ENCODE measurements at places on chromosomes 12 and 14.

GRCh38 chr12:2299206-2299605, 246.4 kb downstream of the CACNA1C start:
- DNase-seq: no peak

GRCh38 chr12:82174936-82175335, 183.3 kb downstream of the CCDC59 start:
- DNase-seq: no peak

DNA sequence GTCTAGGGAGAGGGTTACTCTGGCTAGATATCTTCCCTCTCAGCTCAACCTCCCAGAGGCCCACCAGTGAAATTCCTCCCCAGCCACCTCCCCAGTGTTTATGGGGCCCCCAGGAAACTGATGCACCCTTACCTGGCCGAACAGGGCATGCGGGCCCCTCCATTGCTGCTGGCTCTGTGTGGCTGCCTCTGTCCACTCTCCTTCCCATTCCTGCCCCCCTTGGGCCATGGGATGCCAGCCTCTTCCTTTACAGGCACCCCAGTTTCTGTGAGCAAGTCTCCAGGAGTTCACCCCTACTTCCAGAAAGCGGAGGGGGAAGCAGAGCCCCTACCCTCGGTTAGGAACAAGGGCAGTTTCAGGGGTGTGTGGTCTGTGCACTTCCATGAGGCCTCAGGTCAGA, 19.4 kb upstream of the ZDHHC22 start:
- no peak for DNase-seq

- DNase-seq: no peak
Measured at GRCh38 chr12:68749443-68749842, 3.5 kb downstream of the SLC35E3 start.

- DNase-seq: peak; percentile 59
Measured at GRCh38 chr12:129753586-129753985, 150.2 kb downstream of the TMEM132D start.

GRCh38 chr14:72962829-72963312, 36.6 kb downstream of the DCAF4 start:
- DNase-seq: peak; percentile 82

DNA sequence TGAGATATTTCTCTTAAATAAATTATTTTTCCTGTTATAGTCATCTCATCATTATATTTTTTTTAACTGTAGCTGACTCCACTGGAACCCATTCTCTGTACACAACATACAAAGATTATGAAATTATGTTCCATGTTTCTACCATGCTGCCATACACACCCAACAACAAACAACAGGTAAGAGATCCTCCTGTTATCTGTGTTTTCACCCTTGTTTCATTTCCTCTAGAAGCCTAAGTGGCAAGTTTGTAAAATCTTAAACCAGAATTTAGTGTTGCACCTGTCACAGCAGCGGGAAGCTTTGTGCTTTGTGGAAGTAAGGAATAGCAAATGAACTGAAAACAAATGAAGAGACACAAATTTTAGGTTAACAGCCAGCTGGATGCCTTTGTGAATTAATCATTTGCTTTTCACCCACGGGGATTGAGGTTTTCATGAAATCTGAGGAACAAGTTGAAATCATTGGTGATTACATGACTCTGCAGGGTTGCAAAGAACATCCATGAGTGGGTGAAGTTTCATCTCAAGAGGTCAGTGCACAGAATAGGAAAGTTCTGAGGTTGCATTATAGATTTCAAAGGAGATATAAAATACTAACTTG, 273.9 kb upstream of the RGS6 start:
- DNase-seq: peak; percentile 11

DNA sequence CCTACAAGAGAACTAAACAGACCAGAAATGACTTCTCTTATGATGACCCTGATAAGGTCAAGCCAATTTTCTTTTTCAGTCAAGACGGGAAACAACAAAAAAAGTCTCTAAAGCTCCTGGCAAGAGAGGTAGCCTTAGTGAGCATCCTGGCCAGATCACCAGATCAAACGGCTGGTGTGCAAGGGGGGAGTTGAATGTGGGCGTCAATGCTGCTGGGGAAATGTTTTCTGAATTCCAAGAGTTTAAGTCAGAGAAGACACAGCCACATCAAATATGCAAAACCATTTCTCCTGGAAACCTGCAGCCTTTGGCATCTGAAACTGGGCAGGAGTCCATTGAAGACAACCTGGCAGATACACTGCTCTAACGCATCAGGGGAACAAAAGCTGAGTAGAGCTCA, 16.0 kb upstream of the SELPLG start:
- DNase-seq: peak; percentile 92

- no peak for DNase-seq
Measured at GRCh38 chr14:31411218-31411727, 9.1 kb downstream of the HEATR5A start.

DNA sequence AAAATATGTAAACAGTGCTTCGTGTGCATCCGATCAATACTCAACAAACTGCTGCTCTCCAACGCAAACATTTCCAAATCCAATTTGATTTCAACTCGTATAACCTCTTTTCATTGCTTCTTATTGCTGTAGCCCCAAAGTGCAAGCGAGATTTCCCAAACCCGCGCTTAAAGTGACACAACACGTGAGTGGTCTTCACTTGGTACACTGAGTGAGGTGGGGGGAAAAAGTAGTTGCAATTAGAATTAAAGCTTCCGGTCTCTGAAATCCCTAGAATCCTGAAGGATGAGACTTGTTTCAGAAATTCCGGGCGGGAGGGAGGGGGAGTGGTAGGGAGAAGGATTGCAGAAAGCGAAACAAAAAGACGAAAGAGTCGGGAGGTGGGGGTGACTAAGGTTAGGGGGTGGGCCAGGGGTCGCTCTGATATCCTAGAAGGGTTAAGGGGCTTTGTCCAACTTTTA, 387.5 kb downstream of the BCAT1 start:
- peak; percentile 15 for DNase-seq

- DNase-seq: peak; percentile 87
Measured at GRCh38 chr12:109995686-109996482, at the start of gene GIT2. TSS of gene GIT2 (minus strand) at chr12:109996368. CDS start at chr12:109996224, 144 bp downstream.

DNA sequence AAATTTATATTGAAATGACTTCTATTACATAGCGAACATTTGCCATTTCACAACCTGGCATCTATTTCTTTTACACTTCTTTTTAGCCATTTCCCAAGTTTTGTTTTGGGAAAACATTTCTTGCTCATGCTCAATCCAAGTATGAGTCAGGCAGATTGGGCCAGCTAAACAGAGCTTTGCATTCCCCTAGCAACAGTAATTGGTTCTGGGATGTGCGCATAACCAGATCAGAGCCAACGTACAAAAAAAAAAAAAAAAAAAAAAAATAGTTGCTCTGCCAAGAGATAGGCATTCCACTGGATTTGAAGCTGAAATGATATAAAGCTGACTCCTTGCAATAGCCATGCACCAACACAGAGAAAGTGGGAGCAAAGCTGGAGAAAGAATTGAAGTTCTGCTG, 37.5 kb downstream of the PLCZ1 start:
- peak; percentile 84 for DNase-seq

- DNase-seq: no peak
Measured at GRCh38 chr12:92929983-92930382, 888 bp upstream of the EEA1 start.

DNA sequence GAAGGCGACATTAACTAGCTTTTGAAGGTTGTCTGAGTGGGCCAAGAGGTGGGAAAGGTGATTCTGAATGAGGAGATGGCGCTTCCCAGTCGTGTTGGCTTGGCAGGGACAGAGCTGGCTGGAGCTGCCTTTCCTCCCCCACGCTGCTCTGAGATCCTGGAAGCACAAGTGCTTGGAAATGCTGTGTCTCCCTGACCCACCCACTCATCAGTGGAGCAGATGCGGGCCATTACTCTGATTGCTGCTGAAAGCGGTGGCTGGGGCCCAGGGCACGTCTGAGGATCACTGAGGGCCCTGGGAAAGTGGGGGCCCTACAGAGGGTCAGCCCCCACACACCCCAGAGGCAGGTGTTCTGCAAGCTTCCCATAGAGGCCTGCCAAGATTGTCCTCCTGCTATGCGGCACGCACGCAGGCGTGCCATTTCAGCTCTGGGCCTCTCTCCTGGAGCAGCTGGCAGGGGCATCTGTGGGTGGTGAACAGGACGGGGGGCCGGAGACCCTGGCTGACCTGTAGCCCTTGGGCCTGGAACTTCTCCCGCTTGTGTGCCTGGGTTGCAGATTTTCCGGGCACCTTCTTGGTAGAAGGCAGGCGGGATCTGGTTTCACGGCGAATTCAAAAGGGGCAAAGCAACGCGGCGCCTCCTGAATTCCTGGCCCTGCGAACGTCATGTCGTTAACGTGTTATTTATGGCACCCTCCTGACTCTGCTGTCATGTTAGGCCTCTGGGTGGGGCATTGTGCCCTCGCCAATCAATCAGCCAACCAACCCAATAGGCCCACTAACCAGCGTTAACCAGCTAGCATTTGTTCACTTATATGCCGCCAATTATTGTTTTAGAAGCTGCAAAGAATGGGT, 133.8 kb upstream of the TBX3 start:
- DNase-seq: no peak

DNA sequence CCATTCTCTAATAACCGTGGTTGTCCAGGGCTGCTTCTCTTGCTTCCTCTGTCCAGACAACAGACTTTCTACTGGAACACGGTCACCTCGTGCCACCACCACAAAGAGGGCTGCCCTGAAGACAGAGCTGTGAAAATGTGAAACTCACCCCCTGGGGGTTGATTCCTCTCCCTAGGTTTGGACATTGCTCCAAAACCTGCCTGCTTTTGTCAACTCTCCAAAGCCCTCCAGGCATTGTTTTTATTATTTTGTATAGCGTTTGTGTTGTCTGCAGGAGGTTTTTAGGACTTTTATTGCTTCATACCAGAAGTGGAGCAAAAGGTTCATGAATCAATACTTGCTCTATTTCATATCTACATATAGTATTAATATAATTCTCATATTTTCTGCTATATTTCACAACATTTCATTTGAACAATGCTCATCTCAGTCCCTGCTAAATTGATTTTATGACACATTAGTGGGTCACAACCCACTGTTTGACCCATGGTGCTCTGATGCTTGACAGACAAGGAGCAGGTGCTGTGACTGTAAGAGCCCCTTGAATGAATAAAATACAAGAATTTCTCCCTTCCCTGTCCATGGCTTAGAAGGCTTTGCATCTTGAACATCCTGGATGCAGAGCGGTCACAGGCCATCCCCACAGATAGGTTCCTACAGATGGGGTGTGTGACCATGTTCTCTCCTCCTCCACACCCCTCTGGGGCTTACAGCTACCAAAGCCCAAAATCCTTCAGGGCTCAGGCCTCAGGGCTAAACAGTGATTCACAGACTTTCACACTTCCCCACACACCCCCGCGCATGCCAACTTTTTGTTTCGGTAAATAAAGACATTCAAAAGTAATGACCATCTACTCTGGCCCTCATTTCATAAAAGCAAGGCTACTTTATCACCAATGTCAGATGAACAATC, 20.6 kb upstream of the EML1 start:
- DNase-seq: no peak

GRCh38 chr12:28578833-28579252, 388.6 kb downstream of the CCDC91 start:
- DNase-seq: no peak

- no peak for DNase-seq
Measured at GRCh38 chr12:48022180-48022521, 17.9 kb upstream of the COL2A1 start.

DNA sequence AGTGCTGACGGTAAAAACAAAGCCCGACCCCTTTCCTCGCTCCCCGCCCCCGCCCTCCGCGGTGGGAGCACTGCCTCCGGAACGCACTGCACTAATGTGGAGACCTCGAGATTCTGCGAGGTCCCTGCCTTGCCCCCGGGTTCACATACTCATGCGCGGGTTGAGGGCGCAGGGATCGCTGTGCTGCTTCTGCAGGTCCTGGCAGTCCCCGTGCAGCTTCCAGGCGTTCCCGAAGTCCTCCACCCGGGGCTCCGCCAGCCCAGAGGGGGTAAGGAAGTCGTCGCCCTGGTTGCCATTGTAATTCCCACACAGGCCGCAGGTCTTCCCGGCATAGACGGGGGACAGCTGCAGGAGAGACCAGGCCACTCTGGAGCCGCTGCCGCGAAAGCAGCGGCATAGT, 66.8 kb downstream of the VWF start:
- no peak for DNase-seq

DNA sequence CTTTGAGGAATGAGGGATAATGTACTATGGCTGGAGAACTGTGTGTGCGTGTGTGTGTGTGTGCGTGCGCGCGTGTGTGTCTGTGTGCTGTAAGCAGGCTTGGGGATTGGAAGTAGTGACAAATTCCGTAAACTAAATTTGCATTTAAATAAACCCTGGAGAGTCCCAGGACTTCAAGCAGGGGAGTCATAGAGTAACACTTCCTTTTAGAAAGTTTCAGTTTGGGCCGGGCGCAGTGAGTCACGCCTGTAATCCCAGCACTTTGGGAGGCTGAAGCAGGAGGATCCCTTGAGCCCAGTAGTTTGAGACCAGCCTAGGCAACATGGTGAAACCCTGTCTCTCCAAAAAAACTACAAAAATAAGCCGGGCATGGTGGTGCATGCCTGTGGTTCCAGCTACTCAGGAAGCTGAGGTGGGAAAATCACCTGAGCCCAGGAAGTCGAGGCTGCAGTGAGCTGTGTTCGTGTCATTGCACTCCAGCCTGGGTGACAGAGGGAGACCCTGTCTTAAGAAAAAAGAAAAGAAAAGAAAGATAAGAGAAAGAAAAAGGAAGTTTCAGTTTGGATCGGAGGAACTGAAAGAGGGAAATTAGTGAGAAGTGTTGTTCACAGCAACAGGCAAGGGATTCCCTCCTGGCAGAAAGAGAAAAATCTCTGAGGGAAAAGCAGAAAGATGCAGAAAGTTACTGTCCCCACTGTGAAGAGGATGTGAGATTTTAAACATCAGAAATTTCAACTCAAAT, 222.7 kb upstream of the SOX5 start:
- DNase-seq: no peak

DNA sequence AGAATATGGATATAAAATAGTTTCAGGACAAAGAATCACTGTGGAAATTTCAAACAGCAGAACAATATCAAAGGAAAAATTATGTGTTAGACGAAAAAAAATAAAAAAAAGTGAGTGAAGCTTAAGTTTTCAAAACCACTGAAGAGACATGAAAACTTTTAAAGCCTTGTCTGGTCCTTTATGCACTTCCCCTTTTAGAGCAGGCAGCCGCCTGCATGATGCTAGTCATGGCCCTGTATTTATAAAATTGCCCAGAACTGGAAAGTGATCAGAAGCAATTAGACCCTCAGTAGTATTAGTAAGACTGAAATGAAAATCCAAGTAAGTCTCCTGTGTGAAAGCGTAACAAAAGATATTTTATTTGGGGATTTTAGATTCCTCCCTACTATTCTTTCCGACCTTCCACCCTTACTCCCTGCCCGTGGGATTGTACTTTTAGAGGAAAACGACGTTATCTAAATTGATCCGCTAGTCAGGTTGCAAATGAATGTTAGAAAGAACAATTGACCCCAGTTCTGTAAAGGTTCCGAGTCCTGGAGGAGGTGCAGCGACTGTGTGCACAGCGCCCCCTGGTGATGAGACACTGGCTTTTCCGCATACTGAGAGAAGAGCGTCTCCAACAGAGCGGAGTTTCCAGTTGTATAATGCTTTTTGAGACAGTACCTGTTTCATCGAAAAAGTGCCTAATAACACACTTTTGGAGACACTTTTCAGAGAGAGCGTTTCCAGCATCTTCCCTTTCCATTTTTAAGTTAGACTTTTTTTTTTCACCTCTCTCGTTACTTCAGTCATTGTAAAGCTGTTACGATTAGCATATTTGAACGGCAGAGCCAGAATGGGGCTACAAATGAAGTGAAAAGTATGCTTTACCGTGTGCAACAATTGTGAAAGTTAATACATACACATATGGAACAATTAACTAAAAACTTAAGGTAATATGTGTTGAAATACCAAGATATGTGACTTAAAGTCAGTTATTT, 12.4 kb downstream of the MGST1 start:
- peak; percentile 36 for DNase-seq
